ENCODE measurements at places on chromosomes 3 and 15.

- no peak for DNase-seq
Measured at GRCh38 chr15:96342406-96343112, 12.1 kb downstream of the NR2F2 start.

DNA sequence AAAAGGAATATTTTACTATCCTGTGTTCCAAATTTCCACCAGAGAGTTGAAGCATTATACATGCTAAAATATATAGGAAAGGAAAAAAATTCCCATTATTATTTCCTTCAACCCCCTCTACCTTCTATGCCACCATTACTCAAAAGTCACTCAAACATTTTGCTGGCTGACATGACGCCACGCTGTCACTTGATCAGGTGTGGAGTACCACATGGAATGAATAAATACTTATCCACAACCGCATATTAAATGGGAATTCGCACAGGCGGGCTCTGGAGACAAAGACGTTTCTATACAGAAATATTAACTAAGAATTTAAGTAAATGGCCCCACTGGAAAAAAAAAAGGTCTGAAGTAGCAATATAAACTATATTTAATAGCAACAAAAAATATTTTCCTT is 266.4 kb downstream of the FOXP1 start:
- no peak for DNase-seq

GRCh38 chr3:176632925-176633324 is 564.4 kb downstream of the TBL1XR1 start:
- no peak for DNase-seq

DNA sequence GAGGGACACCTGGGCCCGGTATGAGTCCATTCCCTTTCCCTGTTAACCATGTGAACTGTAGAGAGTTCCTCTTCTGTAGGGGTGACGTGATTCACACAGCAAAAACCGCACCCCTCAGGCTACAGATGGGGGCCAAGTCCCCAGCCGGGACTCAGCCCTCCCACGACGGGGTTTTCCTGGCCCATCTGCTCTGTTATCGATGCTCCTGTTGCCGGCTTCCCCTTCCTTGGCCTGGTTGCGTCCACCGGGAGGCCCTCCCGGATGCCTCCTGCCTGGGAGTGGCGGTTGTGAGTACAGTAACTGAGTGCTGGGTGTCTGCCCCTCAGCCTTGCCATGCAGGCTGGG is 817 bp upstream of the PLXNA1 start:
- DNase-seq, result peak; percentile 34

GRCh38 chr15:77456746-77457145 is 36.1 kb downstream of the HMG20A start:
- no peak for DNase-seq

DNA sequence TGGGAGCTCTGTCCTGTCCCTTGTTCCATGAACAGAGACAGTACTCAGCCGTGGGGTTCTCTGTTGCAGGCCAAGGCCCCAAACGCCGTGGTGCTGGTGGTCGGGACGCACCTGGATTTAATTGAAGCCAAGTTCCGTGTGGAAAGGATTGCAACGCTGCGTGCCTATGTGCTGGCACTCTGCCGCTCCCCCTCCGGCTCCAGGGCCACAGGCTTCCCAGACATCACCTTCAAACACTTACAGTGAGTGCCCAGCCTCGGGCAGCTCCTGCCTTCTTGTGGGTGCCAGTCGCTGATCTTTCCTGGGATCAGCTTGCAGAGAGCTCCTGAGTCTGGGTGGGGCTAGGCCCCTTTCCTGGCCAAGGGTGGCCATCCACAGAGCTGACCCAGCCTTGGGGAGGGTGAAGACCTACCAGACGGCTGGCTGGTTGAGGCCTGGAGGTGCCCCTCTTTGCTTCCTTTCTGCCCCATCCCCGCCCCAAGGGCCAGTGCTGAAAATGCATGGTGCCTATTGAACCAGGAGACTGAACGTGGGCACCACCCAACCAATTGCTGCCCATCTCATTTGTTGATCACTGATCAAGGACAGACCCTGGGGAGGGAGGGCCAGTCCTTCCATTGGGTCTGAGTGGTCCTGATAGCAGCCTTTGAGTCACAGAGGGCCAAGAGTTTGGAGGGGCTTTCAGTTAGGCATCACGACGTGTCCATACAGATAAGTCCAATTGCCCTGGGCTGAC is 106.9 kb downstream of the LRRK1 start:
- no peak for DNase-seq

DNA sequence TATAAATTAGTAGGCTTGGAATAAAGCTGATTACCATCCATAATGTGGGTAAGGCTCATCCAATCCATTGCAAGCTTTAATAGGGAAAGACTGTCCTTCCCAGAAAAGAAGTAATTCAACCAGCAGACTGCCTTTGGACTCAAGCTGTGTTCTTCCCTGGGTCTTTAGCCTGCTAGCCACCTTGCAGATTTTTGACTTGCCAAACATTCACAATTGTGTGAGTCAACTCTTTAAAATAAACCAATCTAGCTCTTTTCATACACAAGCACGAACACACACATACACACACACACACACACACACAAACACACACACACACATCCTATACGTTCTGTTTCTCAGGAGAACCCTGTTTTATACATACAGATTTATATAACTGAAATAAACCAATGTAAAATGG is 248.1 kb downstream of the NAALADL2 start:
- DNase-seq, result no peak

GRCh38 chr3:54755756-54756155 is 172.1 kb downstream of the LRTM1 start:
- no peak for DNase-seq
